ENCODE measurements at places on chromosomes 16 and 17.

- no peak for DNase-seq
Measured at GRCh38 chr16:50460538-50461399, 87.4 kb upstream of the NKD1 start.

- DNase-seq: no peak
Measured at GRCh38 chr17:28004344-28004743, 38.1 kb upstream of the NLK start.

GRCh38 chr16:90077757-90078578, 837 bp upstream of the PRDM7 start:
- peak; percentile 4 for DNase-seq

- DNase-seq: no peak
Measured at GRCh38 chr16:30974348-30974747, 10.7 kb upstream of the HSD3B7 start.

DNA sequence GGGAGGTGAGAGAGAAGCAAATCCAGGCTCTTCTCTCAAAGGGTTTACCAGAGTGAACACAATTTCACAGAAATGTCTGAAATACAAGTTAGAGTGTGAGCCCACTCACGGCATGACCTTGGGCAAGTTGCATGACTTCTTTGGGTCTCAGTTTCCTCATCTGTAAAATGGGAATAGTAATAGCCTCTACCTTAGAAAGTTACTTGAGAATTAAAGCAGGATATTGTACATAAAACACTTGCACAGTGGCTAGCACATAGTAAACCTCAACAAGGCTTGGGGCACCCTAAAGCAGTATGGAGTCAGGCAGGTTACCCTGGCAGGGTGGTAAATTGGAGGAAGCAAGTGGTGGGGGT, 13.2 kb upstream of the RNF222 start:
- no peak for DNase-seq

- no peak for DNase-seq
Measured at GRCh38 chr17:77811521-77811920, 147.0 kb upstream of the TNRC6C start.

GRCh38 chr17:53058031-53058430, 764.7 kb upstream of the KIF2B start:
- DNase-seq: no peak

DNA sequence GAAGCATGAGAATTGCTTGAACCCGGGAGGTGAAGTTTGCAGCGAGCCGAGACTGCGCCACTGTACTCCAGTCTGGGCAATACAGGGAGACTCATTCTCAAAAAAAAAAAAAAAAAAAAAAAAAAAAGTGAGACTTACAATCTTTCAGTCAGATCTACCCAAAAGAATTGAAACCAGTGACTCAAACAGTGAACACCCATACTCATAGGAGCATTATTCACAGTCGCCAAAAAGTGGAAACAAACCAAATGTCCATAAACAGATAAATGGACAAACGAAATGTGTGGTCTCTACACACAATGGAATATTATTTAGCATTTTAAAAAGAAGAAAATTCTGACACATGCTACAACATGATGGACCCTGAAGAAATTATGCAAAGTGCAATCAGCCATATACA, 9.1 kb upstream of the SCNN1B start:
- DNase-seq: no peak

- no peak for DNase-seq
Measured at GRCh38 chr16:74721716-74722115, 21.1 kb upstream of the MLKL start.

DNA sequence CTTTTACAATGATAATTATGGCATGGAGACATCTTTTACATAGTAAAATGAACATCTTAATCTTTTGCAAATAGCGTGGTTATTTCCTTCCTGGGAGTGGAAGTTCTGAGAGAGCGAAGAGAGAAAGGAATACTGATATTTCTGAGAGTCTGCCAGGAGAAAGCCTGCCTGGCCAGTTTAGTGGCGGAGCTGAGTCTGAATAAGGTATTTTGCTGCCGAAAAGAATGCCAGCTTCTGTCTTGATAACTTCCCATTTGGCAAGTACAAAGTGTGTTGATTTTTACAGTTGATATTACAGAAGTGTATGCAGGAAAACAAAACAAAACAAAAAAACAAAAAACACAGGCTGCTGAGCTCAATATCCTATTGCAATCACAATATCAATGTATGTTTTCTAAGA, 55.9 kb downstream of the KCNJ2 start:
- no peak for DNase-seq
